AG09319 (cell line): ENCODE measurements at places on chromosomes 16 and 17.

GRCh38 chr17:56896217-56896967, 17.5 kb downstream of the TRIM25 start:
- DNase-seq, result no peak

- DNase-seq, result no peak
These were observed 51.2 kb downstream of the PGS1 start for GRCh38 chr17:78429618-78429995.

DNA sequence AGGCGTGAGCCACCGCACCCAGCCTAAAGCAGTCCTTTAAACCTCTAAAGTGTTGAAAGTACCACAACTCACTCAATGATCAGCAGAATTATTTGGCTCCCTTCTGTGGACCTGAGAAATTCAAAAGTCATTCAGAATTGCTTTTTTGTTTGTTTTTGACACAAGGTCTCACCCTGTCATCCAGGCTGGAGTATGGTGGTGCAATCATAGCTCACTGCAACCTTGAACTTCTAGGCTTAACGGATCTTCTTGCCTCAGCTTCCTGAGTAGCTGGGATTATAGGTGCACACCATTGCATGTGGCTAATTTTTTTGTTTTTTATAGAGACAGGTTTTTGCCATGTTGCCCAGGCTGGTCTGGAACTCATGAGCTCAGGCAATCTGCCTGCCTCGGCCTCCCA, 44.3 kb downstream of the TRAF4 start:
- DNase-seq, result no peak

DNA sequence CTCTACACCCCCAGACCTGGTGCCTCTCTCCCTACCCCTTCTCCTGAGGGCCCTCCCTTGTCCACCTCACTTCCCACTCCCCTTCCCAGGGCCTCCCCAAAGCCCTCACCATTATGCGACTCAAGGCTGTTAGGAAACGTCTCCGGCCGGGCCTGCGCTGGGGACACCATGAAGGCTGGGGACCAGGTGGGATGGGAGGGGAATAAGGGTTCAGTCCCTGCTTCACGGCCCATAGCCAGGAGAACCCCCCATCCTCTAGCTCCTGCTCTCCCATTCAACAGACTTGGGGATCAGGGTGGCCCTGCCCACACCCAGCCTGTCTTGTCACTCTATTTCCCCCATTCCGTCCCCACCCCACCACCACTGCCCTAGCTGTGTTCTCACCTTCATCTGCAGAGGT, 2.1 kb downstream of the NEURL4 start:
- DNase-seq, result no peak

DNA sequence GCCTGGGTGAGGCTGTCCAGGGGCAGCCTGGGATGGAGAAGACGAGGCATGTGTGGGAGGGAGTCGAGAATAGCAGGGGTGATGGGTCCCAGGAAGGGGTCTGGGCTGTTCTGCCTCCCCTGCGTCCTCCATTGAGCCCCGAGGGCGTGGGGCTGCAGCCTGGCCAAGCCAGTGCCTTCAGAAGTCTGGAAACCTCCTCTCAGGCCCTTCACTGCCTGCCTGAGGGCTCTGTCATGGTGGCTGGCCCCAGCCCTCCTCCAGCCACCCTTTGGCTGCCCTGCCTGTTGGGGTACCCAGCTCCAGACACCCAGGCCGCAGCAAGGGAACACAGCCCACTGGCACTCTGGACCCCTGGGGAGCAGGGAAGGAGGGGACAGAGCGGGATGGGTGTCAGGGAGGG, 27.6 kb downstream of the ENGASE start:
- no peak for DNase-seq

DNA sequence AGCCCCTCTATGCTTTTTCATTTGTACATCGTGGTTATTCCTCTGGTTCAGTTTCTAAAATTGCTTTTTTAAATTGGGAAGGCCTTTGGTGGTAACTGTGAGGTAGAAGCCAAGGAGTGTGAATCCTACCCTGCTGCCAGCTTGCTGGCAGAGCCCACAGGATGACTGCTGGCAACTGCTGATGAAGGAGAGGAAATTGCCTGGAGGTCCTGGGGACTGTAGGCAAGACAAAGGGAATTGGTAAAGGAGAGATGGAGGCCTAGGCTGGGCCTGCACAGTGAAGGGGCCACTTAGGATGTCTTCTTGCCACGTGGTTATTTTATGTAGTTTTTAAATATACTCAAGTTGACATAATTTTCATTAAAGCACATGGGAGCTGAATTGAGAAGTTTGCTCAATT, 15.8 kb downstream of the C17orf58 start:
- DNase-seq, result no peak

DNA sequence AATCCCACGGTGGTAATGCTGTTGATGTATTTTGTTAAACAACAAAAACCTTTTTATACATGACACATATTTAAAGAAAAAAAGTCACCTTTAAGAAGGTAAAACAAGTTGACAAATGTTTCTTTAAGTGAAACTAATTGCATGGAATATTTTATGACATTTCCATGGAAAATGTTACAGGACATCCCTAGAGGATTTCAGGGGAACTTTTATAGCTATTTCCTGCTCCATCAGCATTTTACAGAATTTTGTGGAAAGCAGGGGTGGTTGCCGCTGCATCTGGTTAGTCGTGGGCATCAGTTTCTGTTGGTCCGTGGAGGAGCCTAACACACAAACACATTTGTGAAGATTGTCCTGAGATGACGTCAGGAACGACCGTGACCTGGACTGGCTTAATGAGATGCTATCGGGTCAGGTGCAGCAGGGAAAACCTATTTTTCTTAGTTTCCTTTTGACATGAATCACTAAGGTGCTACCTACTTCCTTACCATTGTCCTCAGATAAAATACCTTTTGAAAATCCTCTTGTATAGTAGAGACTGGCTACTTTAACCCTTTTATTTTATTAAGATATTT, 305.1 kb downstream of the MAP2K6 start:
- DNase-seq, result no peak
